Karpas-422 (cell line): ENCODE measurements at places on chromosomes 5 and 9. TPM values are rescaled to one million over a fixed set of nuclear protein-coding genes. Genes with fewer than 3 reads are reported as not detected.

The FAM163B gene
- not detected in 2 replicates for total RNA-seq

The EEIG1 gene
- 6.9 and 10.1 TPM in 2 replicates for total RNA-seq

The CDC20B gene
- total RNA-seq: not detected in 2 replicates

The SLC36A2 gene
- not detected in 2 replicates for total RNA-seq

The ZNF879 gene
- not detected in 2 replicates for total RNA-seq

The PTGR1 gene
- total RNA-seq: not detected in 2 replicates

DNA sequence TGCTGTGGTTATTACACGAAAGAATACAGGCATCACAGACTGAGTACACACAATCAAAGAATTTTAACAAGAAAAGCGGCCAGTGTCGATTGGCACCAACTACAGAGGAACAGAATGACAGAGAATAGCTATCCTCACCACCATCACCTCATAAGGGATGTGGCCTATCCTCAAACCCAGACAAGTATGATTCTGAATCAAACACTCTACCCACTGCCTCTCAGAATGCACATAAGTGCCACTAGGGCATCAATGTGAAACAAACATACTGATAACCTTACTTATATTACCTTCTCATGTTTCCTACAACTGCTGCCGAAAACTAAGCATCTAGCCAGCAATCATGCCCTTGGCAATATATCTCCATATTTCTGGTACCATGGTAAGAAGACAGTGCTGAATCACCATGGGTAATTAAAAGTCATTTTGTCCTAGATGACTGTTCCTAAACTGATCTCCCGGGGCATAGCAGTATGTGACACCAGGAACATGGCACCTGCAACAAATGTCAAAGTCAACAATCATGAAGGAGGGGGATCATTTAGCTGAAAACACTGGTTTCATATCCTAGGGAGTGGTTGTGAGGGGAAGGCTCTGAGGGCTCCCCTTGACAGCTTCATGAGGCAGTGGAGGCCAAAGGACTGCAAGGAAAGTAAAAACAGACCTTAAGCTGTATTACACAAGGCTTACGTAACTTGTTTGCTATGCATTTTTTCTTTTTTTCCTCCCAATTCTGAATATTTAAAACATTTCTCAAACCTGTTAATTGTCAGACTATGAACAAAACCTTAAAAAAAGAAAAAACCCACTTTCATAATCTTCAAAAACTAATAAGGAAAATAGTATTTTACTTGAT, 88.3 kb downstream of the LHFPL2 start:
- no peaks in the 10 kb centered on the region for H3K27me3 ChIP-seq
- H3K36me3 ChIP-seq: no peaks in the 10 kb centered on the region
- no peak overlapping the region for H3K4me3 ChIP-seq
- H3K4me1 ChIP-seq: no peaks in the 10 kb centered on the region
- no peak for DNase-seq

DNA sequence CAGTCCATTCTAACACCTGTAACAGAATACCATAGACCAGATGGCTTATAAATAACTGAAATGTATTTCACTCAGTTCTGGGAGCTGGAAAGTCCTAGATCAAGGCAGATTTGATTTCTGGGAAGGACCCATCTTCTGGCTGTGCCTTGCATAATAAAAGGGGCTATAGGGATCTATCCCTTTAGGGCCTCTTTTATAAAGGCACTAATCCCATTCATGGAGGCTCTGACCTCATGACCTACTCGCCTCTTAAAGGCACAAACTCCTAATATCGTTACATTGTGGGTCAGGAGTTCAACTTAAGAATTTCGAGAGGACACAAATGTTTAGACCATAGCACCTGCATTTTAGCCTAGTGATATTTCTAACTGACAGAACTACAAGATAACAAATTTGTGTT, 619.0 kb downstream of the CDH18 start:
- H3K27ac ChIP-seq: no peak overlapping the region
- H3K4me3 ChIP-seq: no peak overlapping the region
- DNase-seq: no peak
- no peaks in the 10 kb centered on the region for H3K36me3 ChIP-seq
- H3K27me3 ChIP-seq: no peaks in the 10 kb centered on the region

DNA sequence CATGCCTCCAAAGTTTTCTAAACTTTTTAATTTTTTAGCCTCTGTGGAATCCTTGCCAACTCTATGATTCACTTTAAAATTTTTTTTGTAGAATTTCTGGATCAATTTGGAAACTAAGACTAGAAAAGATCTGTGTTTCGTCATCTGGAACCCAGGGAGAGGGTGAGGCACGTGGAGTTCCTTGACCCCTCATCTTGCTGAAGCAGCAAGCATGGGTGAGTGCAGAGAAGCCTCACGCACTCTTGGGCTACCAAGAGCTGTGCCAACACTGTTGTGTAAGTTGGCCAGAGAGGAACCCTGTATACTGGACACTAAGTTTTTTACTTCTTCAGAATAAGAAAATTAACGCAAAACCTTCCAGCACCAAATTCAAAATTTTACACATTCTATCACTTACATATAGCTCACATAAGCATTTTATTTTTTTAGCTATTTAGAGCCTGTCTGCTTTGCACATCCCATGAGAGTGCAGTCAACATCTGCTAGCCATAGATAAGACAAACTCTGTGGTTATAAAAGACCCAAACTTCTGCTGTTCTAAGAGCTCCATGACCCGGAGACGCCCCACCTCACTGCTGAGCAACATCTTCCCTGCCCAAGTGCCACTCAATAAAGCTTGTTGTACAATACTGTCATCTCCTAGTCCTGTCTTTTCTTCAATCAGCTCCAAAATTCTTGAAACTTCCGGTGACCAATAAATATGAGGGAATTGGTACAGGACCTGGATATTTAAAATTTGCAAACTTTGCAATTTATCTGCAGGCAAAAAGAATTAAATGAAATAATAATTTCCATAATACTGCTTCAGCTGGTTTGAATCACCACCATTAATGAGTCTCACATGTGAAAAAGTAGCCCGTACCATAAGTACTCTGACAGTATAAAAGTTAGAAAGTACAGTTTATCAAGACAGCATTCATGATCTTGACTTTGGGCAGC, 69.7 kb upstream of the ADCY2 start:
- H3K4me3 ChIP-seq: no peak overlapping the region
- no peak overlapping the region for H3K27ac ChIP-seq
- no peaks in the 10 kb centered on the region for H3K36me3 ChIP-seq
- H3K4me1 ChIP-seq: no peaks in the 10 kb centered on the region
- H3K27me3 ChIP-seq: no peaks in the 10 kb centered on the region

- no peak overlapping the region for H3K4me3 ChIP-seq
- no peaks in the 10 kb centered on the region for H3K4me1 ChIP-seq
- no peaks in the 10 kb centered on the region for H3K36me3 ChIP-seq
- H3K27me3 ChIP-seq: no peaks in the 10 kb centered on the region
Observed at GRCh38 chr9:110451726-110452125, 114.1 kb upstream of the TXNDC8 start.

DNA sequence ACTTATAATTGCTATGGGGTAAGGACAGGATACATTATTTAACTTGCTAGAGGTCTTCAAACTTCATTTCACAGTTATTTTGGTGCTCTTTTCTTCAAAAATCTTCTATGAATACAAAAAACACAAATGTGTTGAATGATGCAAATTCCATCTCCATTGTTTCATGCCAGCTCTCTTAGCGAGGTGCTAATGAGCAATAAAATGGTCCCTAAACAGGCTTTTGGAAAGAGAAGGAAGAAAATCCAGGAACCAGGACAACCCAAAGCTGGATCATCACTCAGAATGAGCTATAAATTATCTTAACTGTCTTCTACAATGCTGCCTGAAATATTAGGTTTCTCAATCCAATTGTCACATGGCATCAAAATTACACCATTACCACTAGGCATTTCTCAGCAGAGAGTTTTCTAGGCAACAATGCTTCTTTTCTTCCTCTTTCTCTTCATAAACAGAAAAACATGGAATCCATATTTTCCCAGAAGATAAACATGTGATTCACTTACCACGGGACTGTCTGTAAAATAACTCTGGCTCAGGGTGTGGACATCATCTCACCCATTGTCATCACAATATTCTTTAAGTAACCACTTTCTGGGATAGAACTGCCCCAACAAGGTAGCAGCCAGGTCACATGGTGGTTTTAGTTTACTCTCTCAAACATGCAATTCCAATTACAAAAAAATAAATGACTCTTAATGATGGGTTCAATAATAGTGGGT, 249.4 kb downstream of the NPR3 start:
- no peak overlapping the region for H3K4me3 ChIP-seq
- H3K27me3 ChIP-seq: no peaks in the 10 kb centered on the region
- H3K27ac ChIP-seq: no peak overlapping the region
- no peak for DNase-seq
- H3K4me1 ChIP-seq: no peaks in the 10 kb centered on the region

DNA sequence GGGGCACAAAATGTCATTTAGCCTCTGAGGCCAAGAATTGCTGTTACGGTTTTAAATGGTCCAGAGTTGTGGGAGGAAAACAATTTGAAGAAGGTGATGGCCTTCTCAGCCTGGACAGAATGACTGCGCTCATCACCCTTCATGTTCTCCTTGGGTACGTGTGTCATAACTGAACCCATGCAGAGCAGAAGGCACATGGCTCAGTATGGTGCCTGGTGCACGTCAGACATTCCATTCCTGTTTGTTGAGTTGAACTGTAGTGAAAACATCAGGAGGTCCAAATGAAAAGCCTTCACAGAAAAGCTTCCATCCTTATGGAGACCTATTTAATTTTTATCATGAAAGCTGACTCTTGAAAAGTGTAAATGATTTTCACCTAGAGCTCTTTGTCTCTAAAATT, 133.2 kb downstream of the CFAP90 start:
- no peak for DNase-seq
- no peak overlapping the region for H3K4me3 ChIP-seq
- no peaks in the 10 kb centered on the region for H3K4me1 ChIP-seq
- H3K27me3 ChIP-seq: no peaks in the 10 kb centered on the region

DNA sequence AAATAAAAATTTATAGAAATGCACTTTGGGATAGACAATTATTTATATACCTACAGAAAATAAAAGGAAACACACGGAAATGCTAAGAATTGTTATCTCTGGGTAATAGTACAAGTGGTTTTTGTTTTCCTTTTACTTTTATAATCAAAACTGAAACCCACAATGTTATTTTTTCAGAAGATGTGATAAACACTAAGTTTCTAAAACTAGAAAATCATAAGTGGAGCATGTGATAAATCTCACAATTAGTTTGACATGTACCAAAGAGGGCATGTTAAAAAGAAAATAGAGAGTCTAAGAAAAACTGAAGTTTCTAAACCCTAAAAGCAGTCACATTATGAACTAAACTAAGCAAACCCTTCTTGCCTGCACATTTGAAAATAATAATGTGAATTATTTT, 61.1 kb downstream of the OXCT1 start:
- no peak for DNase-seq
- H3K4me3 ChIP-seq: no peak overlapping the region
- no peak overlapping the region for H3K27ac ChIP-seq

DNA sequence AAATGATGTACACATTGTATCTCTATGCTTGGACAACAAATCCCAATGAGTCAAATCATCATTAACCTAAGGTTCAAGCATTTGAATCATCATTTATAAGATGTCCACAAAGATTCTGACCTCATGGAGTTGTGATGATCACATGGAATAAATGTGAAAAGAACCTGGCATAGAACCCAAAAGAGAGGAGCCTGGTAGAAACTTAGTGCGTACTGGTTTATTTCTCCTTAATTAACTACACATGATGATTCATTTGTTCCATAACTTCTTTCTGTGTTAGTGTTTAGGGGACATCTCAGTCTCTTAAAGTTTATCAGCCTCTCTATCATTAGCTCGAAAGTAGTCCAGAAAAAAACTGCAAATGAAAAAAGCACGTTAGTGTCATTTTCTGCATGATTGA, 411.6 kb downstream of the BRINP1 start:
- H3K27ac ChIP-seq: no peak overlapping the region
- DNase-seq: no peak
- H3K4me1 ChIP-seq: no peaks in the 10 kb centered on the region
- H3K36me3 ChIP-seq: no peaks in the 10 kb centered on the region
- H3K4me3 ChIP-seq: no peak overlapping the region

- H3K27ac ChIP-seq: no peak overlapping the region
- no peak for DNase-seq
- H3K4me3 ChIP-seq: no peak overlapping the region
Observed at GRCh38 chr9:98879963-98880310, 63.8 kb upstream of the COL15A1 start.

DNA sequence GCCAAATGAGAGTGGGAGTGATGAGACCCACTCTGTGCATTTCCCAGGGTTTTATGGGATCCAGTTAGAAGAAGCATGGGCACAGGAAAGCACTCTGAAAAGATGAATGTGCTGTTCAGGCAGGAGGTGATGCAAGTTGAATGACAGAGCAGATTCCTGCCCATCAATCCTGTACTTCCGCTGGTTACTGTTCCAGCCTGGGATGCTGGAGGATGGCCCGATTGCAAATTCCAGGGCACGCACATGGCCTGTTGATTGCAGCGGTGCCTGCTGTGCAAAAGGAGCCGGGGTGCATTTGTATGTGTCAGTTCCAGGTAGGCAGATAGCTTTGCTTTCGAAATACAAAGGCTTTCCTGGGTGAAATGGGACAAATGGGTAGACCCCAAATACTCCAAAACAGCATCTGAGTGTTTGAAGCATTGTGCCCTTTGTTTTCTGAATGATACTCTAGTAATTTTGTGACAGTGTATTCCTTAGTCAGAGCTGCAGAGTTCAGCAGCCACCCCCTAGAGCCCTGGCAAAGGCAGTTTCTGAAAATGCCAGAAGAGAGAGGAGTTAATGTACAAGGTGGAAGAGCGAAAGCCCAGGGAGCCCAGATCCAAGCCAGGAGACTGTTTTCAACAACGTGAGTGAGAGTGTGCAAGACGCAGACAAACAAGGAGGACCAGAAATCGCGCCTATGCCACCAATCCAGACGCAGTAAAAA, 454.2 kb upstream of the CLINT1 start:
- H3K36me3 ChIP-seq: no peaks in the 10 kb centered on the region
- DNase-seq: no peak
- no peaks in the 10 kb centered on the region for H3K27me3 ChIP-seq
- H3K4me1 ChIP-seq: peaks cover 4% of the 10 kb centered on the region
- H3K27ac ChIP-seq: no peak overlapping the region

GRCh38 chr5:133230823-133231578, 179.2 kb downstream of the HSPA4 start:
- H3K27ac ChIP-seq: no peak overlapping the region
- no peaks in the 10 kb centered on the region for H3K36me3 ChIP-seq
- no peak overlapping the region for H3K4me3 ChIP-seq
- H3K27me3 ChIP-seq: no peaks in the 10 kb centered on the region
- H3K4me1 ChIP-seq: no peaks in the 10 kb centered on the region
- no peak for DNase-seq

- H3K4me3 ChIP-seq: no peak overlapping the region
- peak; percentile 85 for DNase-seq
- no peaks in the 10 kb centered on the region for H3K4me1 ChIP-seq
- H3K36me3 ChIP-seq: no peaks in the 10 kb centered on the region
Observed at GRCh38 chr5:54959673-54960418, 25.5 kb downstream of the ESM1 start.
